Tibial nerve (tissue), 4 donors: ENCODE measurements at places on chromosomes 7 and 10. TPM values are rescaled to one million over a fixed set of nuclear protein-coding genes. Genes with fewer than 3 reads are reported as not detected.

GRCh38 chr7:39882148-39882784 is 67.8 kb upstream of the CDK13 start:
- H3K4me3 ChIP-seq, result no peak overlapping the region
- H3K27ac ChIP-seq, result no peak overlapping the region
- no peaks in the 10 kb centered on the region for H3K4me1 ChIP-seq
- DNase-seq, result no peak
- no peaks in the 10 kb centered on the region for H3K27me3 ChIP-seq
- no peaks in the 10 kb centered on the region for H3K36me3 ChIP-seq

DNA sequence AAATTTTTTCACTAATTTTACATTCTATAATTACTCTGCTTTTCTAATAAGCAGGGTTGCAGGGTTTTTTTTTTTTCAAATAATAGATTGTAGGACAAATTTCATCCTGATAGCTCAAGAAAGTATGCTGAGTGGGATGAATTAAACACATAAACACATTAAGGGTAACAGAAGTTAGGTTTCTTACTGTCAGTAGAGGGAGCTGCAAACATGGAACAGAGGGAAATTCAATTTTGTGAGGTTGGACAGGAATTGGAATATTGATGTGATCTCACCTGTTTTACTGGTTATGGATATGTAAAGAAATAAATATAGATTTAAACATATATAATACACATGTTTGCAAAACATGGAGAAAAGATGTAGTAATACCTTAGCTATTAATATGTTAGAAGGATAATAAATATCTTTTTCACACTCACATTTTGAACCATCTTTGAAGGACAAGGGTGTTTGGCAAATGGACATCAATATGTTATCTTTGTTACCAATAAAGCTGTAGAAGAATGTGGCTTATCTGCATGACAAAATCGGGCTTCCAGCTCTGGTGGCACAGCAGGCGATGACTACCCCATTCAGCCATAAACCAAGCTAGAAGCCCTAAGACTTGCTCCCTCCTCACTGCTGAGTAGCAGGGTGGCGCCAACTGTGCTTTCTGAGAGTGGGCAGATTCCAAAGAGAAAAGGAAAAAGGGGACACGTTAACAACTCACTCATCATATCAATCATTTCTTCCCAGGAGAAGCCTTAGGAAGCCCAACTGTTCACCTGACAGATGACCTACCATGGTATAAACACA is 1257.4 kb downstream of the GATA3 start:
- no peaks in the 10 kb centered on the region for H3K36me3 ChIP-seq
- no peak overlapping the region for H3K4me3 ChIP-seq
- no peak for DNase-seq

DNA sequence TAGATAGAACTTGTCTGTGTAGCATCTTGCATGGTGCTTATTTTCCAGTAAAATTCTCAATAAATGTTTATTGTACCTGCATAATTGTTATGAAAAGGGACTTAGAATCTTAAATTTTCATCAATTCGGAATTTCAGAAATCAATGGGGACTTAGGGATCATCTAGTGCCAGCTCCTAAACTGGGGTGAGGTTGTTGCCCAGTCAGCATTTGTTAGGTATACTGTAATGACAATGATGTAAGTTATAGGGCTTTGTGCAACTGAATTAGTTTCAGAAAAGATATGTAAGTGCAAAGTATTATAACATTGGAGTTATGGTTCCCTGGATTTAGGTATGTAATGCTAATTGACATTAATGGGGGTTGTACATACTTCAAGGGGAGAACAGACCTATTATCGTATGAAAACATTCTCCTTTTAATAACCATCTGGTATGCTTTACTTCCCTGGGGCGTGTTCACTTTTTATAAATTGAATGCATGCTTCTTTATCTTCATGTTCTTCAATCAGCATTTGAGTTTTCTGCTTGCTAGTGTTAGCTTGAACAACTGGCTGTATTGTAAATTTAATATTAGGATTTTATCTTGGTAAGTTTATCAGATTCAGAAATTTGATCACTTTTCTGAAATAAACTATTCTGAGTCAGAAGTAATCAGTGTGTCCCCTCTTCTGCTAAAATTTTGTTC is 270.3 kb downstream of the BBS9 start:
- no peak for DNase-seq
- no peaks in the 10 kb centered on the region for H3K4me1 ChIP-seq
- H3K27ac ChIP-seq, result no peak overlapping the region
- H3K36me3 ChIP-seq, result no peaks in the 10 kb centered on the region
- H3K27me3 ChIP-seq, result no peaks in the 10 kb centered on the region

GRCh38 chr7:71538210-71538609 is 406.3 kb downstream of the GALNT17 start:
- no peak for DNase-seq
- no peak overlapping the region for H3K4me3 ChIP-seq
- no peaks in the 10 kb centered on the region for H3K27me3 ChIP-seq

- no peaks in the 10 kb centered on the region for H3K36me3 ChIP-seq
- no peak overlapping the region for H3K4me3 ChIP-seq
- H3K27me3 ChIP-seq, result no peaks in the 10 kb centered on the region
- H3K27ac ChIP-seq, result no peak overlapping the region
- no peak for DNase-seq
Measured at GRCh38 chr10:88598055-88598454, 11.5 kb downstream of the LIPJ start.

DNA sequence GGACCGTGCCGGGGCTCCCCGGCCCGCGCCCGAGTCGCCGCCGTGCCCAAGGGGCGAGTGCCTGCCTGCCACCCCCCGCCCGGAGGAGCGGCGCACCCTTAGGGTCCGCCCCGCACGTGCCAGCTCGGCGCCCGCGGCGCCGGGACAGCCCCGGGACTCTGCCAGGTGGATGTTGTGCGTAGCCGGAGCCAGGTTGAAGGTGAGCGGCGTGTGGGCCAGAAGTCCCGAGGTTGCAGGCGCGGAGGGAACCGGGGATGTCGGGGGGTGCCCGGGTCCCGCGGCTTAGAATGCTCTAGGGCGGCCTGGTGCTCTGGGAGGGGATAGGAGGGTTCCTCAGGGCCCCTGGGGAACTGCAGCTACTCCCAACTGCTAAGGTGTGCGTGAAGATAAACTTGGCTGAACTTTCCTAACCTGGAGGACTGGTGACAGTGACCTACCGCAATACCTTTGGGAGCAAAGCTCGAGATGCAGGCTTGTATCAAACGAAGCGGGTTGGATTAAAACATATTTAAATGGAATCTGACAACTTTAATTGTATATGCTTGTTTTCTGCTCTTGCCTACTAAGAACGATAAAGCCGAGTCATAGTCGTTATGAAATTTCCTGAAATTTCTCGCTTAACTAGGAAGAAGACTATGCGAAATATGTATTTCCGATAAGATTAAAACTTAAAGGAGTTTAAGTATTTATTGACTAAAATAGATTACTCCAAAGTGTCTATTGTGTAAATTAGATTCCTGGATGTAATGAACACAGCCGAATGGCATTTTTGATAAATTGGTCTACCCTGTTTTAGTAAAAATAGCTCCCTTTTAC is at the start of gene CUX1:
Gene CUX1, plus strand, starts transcription at position 156 of the 816 bp plus-strand sequence. Its CDS starts 14 bp downstream, at position 170.
- H3K27me3 ChIP-seq, result no peaks in the 10 kb centered on the region
- no peaks in the 10 kb centered on the region for H3K36me3 ChIP-seq
- H3K27ac ChIP-seq, result peak within 1 kb of the TSS; percentile 73
- peaks cover 50% of the 10 kb centered on the region for H3K4me1 ChIP-seq
- DNase-seq, result no peak
- peak within 1 kb of the TSS; percentile 76 for H3K4me3 ChIP-seq

GRCh38 chr10:92891885-92892690 is 43.8 kb downstream of the EXOC6 start:
- H3K36me3 ChIP-seq, result no peaks in the 10 kb centered on the region
- no peak overlapping the region for H3K27ac ChIP-seq
- H3K4me1 ChIP-seq, result no peaks in the 10 kb centered on the region
- no peaks in the 10 kb centered on the region for H3K27me3 ChIP-seq

- no peaks in the 10 kb centered on the region for H3K4me1 ChIP-seq
- H3K36me3 ChIP-seq, result no peaks in the 10 kb centered on the region
- no peak for DNase-seq
- H3K27ac ChIP-seq, result no peak overlapping the region
- H3K4me3 ChIP-seq, result no peak overlapping the region
- H3K27me3 ChIP-seq, result no peaks in the 10 kb centered on the region
Measured at GRCh38 chr10:266974-267425, 131.7 kb downstream of the ZMYND11 start.

GRCh38 chr10:12643279-12643678 is 293.9 kb downstream of the CAMK1D start:
- H3K27me3 ChIP-seq, result no peaks in the 10 kb centered on the region
- H3K4me3 ChIP-seq, result no peak overlapping the region
- no peak for DNase-seq
- no peaks in the 10 kb centered on the region for H3K36me3 ChIP-seq

Gene LRRC17
- total RNA-seq, result 1.7 TPM

Gene CYP3A7
- total RNA-seq, result 0.22 TPM

DNA sequence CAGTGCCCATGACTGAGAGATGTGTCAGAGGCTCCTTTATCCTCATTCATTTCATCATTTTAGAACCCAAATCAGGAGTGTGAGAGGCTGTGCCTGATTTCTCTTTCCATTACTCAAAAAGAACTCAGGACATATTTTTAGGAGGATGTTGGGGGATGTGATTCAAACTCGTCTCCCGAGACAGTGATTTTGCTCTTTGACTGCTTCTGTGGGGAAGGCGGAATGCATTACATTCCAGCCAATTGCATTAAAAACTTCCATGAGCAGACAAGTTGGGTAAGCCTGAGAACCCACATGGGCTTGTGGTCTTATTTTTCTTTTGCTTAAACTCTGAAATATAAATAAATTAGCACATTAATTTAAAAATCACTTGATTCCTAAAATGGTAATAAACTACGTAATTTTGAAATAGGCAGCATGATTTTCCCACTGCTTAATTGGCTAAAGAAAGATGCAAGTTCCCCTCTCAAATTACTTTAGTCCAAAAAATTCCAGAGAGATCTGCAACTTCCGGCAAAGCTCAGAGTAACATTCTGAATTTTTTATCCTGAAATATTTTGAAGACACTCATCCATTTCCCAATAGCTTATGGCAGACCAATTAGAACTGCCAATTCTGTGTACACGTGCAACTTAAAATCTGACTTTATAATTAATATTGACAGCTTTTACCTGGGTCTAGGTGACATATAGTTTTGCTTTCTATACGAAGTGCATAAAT is 185.6 kb downstream of the C7orf25 start:
- no peaks in the 10 kb centered on the region for H3K4me1 ChIP-seq
- no peak overlapping the region for H3K4me3 ChIP-seq
- DNase-seq, result no peak

Gene YAE1
- total RNA-seq, result 19.7 TPM

Gene PDE6C
- not detected for total RNA-seq

DNA sequence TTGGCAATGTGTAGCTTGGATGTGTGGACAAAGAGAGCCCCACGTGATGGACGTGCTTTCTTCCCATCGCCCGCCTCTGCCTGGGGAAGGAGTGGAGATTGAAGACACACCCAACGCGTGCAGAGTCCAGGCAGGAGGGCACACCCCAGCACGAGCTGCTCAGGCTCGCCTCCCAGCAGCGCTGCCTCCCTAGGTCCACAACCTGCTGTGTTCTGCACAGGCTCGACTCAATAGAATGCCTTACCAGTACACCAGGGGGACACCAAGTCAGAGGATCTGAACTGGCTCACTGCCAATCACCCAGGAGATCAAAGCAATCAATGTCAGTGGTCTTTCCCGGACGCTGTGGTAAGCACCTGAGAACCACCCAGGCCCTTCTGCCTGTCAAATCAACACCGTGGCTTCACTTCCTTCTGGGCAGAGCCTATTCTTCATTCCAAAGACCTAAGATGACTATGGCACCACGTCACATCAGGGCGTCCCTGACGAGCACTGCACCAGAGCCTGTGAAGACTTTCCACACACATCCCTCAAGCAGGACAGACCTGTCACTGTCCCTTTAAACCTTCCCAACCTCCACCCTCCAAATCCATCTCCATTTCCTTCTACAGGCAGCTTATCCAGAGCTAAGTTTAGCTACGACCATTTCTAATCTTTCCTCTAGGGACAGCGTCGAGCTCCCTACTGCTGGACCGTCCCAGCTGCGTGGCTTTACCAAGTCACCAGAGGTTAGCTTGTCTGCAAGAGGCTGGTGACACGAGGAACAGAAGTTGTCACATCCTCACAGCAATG is 72.3 kb downstream of the AMZ1 start:
- H3K4me3 ChIP-seq, result no peak overlapping the region
- H3K27ac ChIP-seq, result no peak overlapping the region
- no peaks in the 10 kb centered on the region for H3K36me3 ChIP-seq
- H3K4me1 ChIP-seq, result no peaks in the 10 kb centered on the region
- no peaks in the 10 kb centered on the region for H3K27me3 ChIP-seq
- DNase-seq, result no peak

GRCh38 chr10:132047575-132048293 is 18.0 kb upstream of the JAKMIP3 start:
- no peak overlapping the region for H3K4me3 ChIP-seq
- H3K27me3 ChIP-seq, result peaks cover 23% of the 10 kb centered on the region
- no peaks in the 10 kb centered on the region for H3K36me3 ChIP-seq
- H3K27ac ChIP-seq, result no peak overlapping the region
- DNase-seq, result no peak
